Endodermal cell (in vitro differentiated cells): ENCODE measurements at places on chromosomes 3 and 15.

DNA sequence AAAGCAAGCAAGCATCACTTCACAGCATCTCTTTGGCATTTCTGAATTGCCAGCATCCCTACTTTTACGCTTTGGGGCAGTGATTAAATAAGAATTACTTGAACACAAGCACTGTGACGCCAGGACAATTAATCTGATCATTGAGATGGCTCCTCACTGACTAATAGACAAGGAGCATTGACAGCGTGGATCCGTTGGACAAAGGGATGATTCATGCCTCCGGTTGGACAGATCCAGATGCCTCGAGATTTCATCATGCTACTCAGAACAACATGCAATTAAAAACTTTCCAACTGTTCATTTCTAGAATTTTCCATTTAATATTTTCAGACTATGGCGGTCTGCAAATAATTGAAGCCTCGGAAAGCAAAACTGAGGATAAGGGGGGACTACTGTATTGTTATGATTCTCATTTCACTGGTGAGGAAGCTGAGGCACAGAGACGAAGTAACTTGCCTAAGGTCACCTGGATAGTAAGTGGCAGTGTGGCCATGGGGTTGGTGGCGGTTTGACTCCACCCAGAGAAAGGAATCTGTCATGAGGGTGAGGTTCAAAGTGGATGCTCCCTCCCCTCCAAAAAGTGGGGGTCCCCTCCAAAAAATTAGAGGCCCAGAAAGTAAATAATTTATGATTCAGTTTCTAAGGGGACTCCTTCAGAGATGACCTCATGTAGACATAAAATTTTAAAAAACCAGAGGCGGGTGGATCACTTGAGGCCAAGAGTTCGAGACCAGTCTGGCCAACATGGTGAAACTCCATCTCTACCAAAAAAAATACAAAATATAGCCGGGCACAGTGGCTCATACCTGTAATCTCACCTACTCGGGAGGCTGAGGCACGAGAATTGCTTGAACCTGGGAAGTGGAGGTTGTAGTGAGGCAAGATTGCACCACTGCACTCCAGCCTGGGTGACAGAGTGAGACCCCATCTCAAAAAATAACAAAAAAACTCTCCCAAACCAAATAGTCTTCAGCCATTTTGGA lies 12.3 kb upstream of the PGPEP1L start:
- no peak overlapping the region for H3K4me3 ChIP-seq
- no peaks in the 10 kb centered on the region for H3K36me3 ChIP-seq
- no peak for DNase-seq
- no peak overlapping the region for H3K27ac ChIP-seq

GRCh38 chr3:12444582-12445471 lies 39.5 kb upstream of the TSEN2 start:
- no peaks in the 10 kb centered on the region for H3K36me3 ChIP-seq
- H3K4me1 ChIP-seq = no peaks in the 10 kb centered on the region
- no peak overlapping the region for H3K4me3 ChIP-seq
- H3K27me3 ChIP-seq = peaks cover 93% of the 10 kb centered on the region
- no peak overlapping the region for H3K27ac ChIP-seq
- peak; percentile 81 for DNase-seq

GRCh38 chr3:97705764-97706163 lies 58.8 kb upstream of the ARL6 start:
- no peak for DNase-seq
- H3K27me3 ChIP-seq = no peaks in the 10 kb centered on the region
- no peak overlapping the region for H3K4me3 ChIP-seq
- no peak overlapping the region for H3K27ac ChIP-seq

DNA sequence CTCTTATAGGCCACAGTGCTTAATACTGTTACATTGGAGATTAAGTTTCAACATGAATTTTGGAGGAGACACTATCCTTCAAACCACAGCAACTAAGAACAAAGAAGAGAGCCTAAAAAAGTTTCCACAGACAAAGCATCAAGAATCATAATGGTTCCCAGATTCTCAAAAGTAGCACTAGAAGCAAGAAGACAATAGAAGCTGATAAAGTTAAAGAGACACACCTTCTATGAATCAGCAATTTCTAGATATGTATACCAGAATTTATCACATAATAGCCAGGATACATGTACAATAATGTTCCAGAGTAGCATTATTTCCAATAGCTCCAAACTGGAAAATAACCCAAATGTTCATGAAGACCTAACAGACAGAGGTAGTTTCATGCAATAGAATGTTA lies 12.2 kb downstream of the NKIRAS1 start:
- H3K27me3 ChIP-seq = no peaks in the 10 kb centered on the region
- no peaks in the 10 kb centered on the region for H3K4me1 ChIP-seq
- H3K36me3 ChIP-seq = peaks cover 64% of the 10 kb centered on the region
- no peak overlapping the region for H3K27ac ChIP-seq

DNA sequence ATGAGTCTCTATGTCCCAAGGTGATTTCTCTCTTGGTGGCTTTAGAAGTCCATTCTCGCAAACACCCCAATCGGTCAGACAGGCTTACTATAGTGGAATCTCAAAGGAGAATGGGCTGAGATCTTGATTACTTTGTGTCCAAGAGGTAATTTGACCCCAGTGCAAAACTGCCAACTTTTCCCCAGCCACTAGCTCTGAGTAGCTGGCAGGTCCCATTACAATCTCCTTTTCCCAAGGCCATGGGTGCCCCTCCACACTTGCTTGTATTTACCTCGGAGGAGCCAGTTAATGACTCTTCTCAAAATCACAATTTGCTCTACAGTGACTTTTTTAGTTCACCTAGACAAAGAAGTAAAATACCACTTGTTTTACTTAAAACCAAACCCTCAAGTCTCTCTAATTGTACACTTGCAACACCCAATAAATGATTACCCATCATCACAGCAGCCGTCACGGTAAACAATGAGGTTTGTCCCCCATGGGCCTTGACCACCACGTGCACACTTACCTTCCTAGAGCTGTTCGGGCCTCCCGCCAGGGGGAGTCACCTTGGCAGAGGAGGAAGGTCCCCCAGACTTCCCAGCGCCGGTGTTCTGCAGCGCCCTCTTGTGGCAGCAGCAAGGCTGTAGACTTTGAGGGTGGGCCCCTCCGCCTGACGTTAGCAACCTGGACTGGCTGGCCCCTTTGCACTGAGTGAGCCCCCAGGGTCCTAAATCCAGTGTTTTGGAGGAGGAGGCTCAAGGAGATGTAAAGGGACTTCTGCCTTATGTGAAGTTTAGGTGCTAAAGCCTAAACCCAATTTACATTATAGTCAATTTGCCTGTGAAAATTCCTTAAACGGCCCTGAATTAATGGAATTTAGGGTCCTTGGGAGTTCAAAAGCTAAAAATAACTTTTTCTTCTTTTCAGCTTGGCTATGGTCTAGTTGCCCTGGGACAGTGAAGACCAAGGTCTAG lies 18.7 kb upstream of the HDAC11 start:
- no peaks in the 10 kb centered on the region for H3K36me3 ChIP-seq
- no peaks in the 10 kb centered on the region for H3K4me1 ChIP-seq
- no peaks in the 10 kb centered on the region for H3K27me3 ChIP-seq
- H3K27ac ChIP-seq = no peak overlapping the region
- peak; percentile 96 for DNase-seq
- H3K4me3 ChIP-seq = no peak overlapping the region
